ENCODE measurements at places on chromosomes 11 and 22.

DNA sequence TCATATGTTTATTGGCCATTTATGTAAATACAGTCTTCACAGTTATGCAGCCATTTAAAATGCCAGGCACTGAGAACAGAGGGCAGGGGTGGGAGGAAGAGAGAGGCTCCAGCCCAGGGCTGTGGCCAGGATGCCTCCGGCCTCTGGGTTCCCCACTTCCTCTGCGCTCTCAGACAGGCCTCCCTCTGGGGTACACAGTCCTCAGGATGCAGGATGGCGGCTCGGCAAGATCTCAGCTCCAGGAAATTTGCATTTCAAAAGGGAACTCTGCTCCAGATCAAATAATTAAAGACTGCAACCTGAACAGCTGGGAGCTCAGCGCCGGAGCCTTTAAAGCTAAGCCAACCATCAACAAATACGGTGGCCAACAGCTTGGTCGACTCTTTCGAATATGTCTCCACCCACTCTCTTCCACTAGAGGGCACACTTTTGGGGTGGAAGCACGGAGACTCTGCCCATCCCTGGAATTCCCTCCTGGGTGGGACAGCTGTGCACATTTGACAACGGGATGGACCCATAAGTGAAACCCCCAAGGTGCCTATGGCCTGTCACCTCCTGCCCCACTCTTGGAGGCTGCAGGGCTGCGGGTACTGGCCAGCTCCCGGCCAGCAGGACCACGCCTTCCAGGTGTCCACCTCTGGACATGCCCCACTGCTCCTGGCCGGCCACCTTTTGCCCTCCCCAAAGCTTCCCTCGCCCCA is 1044.7 kb downstream of the BRD1 start:
- DNase-seq, result no peak

DNA sequence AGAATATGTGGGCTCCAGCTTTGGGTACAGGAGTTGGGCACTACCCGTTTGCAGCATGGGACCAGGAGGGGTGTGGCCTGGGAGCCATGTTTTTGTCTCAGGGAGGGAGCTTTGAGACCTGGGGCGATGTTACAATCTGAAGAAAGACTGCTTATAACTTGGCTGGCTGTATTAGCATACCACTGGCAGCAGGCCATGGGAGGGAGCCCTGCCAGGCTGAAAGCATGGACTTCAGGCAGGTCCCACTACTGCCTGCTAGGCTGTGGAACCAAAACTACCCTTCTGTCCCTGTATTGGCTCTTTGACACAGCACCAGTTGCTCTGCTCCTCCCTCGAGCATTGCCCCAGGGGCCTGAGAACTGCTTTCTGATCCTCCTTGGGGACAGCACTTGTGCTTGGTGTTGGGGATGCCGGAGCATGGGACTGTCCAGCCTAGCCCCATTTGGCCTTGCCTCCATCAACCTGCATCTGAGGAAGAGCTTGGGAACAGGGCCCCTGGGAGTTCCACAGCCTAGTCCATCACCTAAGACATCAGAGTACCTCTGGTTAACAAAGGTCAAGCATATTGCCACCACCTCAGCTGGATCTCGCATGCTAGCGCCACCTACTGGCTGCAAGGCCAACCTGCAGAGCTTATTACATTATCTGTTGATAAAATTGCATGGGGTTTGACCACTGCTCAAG is 217.4 kb downstream of the SBF2 start:
- peak; percentile 27 for DNase-seq

DNA sequence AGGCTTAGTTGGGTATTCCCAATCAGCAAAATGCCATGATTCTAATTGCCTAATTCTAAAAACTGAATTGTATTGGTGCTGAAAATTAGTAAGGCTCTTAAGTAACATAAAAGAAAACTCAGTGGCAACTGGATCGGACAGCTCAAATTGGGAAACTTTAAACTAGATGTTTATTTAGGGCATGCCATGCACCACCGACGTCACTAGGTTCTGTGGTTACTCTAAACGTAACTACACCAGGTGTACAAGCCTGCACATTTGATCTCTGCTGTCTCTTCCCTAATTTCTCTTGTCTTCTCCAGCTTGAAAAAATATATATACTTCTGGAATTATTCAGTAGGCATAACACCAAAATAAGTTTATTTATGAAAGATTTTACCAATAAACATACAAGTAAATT is 378.2 kb downstream of the DCDC1 start:
- no peak for DNase-seq

DNA sequence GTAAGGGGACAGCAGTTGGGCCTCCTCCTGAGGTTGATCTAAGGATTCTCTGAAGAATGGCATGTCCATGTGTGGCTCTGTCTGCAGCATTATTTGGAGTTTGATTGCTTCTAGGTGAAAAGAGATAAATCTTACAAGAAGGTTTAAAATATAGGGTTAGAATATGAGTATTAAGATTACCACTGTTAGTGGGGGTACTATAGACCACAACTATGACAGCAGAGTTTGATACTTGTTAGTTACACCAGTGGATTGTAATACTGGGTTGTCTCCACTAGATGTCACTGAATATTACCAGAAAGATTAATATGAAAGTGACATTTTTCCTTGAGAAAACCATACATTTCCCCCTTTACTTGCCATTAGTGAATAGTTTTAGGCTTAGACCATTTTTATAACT is 47.9 kb downstream of the ZNF280B start:
- DNase-seq, result peak; percentile 13

Data from LHCN-M2 (cell line).